CD4-positive, alpha-beta memory T cell (primary cell): ENCODE measurements at places on chromosomes 1 and 21.

DNA sequence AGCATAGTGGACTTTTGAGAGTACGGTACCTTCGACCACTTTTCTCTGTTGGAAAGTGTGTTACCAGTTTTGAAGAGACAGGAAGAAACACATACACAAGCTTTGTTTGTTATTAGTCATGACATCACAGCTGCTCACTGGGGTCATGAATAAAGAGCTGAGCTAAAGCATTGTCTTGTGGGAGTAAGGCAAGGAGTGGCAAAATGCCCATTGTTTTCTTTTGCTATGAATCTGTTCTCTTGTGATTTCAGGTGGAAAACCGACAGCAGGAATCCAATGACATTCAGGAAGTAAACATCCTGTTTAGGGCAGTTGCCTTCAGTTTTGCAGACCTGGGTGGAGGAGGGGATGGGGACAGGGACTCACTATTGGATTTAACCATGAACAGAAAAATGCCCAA, 66.2 kb downstream of the RGL1 start:
- DNase-seq = no peak

DNA sequence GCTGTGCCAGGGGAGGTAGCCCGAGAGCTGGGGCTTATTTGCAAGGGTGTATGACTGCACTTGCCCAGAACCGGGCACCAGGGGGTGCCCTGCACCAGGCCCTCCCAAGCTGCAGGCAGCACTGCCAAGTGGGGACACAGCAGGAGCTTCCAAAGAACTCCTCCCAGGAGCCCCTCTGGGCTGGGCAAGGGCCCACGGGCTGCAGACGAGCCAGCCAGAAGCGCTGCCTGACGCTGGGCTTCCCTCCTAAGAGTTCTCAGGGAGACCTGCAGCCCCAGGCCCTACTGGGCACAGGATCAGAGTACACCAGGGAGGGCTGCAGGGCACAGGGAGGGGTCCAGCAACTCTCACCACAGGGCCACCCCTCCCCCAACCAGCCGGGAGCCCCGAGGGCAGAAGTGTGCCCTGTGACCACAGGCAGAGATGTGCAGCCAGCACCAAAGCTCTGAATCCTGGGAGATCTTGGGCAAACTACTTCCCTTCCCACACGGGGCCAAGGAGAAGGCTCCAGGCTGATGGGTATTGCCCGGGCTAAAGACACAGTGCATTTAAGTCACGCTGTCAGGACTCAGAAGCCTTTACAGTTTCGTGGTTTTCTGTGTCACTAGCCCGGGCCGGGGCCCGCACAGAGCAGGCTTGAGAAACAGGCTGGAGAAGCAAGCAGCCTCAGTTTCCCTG, 63.4 kb downstream of the KCNAB2 start:
- no peak for DNase-seq

DNA sequence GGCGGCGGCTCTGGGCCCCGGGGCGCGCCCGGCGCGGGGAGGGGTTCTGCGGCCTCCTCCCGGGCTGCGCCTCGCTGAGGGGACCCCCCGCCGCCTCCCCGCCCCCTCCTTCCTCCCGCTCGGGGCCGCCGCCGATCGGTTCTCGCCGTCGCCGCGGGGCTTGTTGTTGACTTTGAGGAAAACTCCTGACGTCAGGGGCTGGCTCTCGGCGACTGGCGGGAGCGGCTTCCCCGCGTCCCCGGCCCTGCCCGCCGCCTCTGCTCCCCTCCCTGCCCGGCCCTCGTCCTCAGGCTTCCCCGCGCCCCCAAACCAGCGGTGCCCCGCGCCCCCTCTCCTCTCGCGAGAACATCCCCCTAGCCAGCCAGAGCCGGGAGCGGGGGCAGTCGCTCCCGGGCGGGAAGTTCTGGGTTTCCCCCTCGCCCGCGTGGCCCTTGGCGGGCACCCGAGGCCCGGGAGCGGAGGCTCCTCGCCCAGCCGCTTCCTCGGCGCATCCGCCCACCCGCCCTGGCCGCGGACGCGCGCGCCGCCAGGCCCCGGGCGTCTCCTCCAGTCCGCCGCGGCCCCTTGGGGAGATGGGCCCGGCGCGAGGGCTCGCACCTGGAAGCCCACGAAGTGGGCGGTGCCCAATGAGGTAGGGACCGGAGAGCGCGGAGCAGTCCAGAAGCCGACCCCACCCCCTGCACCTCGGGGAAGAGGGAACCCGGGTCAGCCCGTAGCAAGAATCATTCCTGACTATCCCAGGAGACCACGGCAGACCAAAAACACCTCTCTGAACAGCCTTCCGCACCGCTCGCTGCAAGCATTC, 611 bp upstream of the AKT3 start:
- DNase-seq = peak; percentile 91

- DNase-seq = no peak
Observed at GRCh38 chr1:42380586-42381279, at the start of gene RIMKLA. RIMKLA (plus strand) TSS chr1:42380792; CDS start chr1:42380935, 143 bp downstream.

- DNase-seq = no peak
Observed at GRCh38 chr1:94531664-94532063, 9.9 kb downstream of the F3 start.

- peak; percentile 57 for DNase-seq
Observed at GRCh38 chr1:111747282-111747734, 8.1 kb upstream of the INKA2 start.

GRCh38 chr1:23585321-23586022, 26.2 kb upstream of the ID3 start:
- no peak for DNase-seq

DNA sequence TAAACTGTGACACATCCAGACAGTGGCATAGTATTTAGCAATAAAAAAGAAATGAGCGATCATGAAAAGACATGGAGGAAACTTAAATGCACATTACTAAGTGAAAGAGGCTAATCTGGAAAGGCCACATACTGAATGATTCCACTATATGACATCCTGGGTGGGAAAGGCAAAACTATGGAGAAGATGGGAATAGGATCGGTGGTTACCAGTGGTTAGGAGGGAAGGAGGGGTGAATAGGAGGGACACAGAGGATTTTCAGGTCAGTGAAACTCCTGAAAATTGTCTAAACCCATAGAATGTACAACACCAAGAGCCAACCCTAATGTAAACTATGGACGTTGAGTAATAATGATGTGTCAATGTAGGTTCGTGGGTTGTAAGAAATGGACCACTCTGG, 13.8 kb downstream of the AGT start:
- DNase-seq = no peak

GRCh38 chr1:34060901-34061415, 104.1 kb downstream of the CSMD2 start:
- DNase-seq = no peak

DNA sequence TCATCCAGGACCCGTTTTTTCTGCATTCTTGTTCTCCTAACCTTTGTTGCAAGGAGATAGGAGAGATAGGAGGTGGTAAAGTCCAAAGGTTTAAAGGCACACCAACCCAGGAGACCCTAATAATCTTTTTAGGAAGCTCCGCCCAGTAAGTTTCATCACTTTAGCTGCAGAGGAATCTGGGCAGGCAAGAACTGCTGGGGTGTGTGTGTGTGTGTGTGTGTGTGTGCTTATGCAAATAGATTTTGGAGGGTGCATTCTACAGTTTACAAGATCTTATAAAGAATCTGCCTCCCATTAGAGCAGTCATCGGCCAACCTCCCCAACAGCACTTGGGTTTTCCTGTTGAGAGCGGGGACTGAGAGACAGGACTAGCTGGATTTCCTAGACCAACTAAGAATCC, 3.9 kb upstream of the IL10 start:
- no peak for DNase-seq

DNA sequence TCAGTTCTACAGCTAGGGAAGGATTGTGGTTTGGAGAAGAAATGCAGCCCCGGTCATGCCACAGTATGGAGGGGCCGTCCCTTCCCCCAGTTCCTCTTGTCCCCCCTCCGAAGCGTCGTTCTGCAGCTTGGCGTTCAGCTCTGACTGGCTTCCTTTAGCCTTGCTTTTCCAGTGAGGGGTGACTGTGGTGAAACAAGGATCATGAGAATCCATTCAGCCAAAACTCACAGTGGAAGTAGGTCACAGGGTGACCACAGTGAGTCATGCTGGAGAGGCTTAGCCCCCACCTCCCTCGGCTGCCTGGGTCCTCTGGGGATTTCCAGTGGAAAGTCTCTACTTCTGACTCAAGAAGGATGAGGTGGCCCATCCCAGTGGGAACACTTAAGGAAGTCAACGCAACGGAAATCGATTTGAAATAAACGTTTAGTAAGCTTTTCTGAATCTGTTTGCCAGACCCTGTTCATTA, 37.3 kb upstream of the COL6A2 start:
- no peak for DNase-seq
